Esophagus squamous epithelium (tissue), 5 donors: ENCODE measurements at places on chromosomes 13 and 19.

DNA sequence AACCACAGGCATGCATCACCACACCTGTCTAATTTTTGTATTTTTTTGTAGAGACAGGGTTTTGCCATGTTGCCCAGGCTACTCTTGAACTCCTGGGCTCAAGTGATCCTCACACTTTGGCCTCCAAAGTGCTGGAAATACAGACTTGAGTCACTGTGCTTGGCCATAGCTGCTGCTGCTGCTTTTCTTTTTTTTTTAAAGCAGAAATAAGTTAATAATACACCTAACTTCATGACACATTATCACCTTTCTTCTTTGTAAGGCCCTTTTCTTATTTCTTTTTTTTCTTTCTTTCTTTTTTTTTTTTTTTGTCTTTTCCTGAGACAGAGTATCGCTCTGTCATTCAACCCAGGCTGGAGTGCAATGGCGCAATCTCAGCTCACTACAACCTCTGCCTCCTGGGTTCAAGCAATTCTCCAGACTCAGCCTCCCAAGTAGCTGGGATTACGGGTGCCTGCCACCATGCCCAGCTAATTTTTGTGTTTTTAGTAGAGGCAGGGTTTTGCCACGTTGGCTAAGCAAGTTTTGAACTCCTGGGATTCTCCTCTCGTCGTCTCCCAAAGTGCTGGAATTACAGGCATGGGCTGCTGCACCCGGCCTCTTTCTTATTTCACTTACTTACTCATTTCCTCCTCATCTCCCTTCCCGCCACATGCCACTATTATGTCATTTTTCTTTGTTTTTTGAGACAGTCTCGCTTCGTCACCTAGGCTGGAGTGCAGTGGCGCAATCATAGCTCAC lies 8.7 kb downstream of the SHKBP1 start:
- DNase-seq, result no peak

- no peak for DNase-seq
Measured at GRCh38 chr13:92842145-92842544, 384.5 kb upstream of the GPC6 start.

- no peak for DNase-seq
Measured at GRCh38 chr13:46321494-46322225, 65.4 kb downstream of the RUBCNL start.

GRCh38 chr13:45325806-45326205 lies 15.2 kb downstream of the TPT1 start:
- no peak for DNase-seq

DNA sequence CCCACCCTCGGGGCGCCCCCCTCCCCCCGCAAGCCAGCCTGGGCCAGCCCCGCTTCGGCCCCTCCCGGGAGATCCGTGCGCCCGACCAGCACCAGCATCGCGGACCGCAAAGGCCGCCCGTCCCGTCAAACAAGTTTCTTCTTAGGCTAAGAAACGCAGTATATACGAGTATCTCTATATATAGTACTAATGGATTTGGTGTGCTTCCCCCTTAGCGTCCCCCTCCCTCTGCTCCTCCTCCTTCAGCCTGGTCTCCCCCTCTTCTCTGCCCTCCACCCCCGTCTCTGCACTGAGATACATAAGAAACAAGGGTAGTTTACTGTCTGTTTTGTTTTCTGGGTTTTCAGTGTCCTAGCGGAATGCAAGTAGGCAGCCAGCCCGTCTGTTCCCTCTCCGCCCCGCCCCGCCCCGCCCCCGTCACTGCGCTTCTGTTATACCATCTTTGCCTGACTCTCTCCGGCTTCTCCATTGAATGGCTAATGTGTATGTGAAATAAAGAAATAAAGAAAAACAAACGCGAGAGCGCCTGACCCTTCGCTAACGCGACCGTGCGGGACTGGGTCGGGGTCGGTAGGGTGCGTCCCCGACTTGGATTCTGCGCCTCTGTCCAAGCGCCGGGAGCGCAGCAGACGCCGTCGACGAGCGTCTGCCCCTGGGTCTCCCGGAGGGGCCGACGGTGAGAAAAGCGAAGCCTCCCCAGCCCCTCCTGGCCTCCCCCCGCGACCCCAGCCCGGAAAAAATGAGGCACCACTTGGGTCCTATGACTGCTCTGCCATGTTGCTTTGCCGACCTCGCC lies 4.2 kb downstream of the LYL1 start:
- no peak for DNase-seq

DNA sequence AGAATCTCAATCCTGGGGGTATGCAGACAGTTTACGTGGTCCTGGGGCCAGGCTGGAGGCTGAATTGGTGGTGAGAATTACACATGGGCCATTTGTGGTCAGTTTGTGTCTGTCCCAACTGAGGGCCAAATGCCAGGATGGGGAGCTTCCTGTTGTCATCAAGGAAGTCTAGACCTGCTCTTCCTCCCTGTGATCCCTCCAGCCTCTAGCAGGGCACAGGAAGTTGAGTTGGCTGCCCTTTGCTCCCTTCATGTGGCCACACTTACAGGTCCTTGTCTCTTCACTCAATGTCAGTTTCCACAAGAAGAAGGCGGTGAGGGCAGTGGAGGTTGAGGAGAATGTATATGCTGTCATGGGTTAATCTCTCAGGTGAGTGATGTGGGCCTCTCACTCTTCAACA lies 30.1 kb downstream of the SIGLEC7 start:
- DNase-seq, result no peak

- no peak for DNase-seq
Measured at GRCh38 chr19:30668521-30669155, 296.5 kb downstream of the ZNF536 start.

- DNase-seq, result no peak
Measured at GRCh38 chr19:11019824-11020223, 59.0 kb downstream of the SMARCA4 start.

- peak; percentile 82 for DNase-seq
Measured at GRCh38 chr19:8513687-8514504, at the start of gene ZNF414. Gene ZNF414 (minus strand): TSS chr19:8514167. CDS start chr19:8514046, 121 bp downstream.

DNA sequence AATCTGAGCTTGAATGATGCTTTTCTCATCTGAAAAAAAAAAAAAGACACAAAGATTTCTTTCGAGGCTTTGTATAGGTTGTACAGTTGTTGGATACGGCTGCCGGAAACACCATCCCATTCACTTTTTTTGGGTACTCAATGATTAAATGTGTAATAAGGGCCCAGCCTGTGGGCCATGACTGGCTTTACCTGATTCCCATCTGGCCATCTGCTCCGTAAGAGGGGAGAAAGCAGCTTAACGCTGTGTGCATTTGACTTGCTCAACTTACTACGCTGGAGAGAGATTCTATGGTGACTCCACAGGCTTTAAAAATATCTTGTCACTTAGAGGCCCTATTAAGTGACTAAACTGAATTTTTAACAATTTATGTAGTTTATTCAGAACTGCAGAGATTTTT lies 731 bp downstream of the ZNF558 start:
- DNase-seq, result no peak

- no peak for DNase-seq
Measured at GRCh38 chr13:36102721-36103120, 28.5 kb downstream of the DCLK1 start.

DNA sequence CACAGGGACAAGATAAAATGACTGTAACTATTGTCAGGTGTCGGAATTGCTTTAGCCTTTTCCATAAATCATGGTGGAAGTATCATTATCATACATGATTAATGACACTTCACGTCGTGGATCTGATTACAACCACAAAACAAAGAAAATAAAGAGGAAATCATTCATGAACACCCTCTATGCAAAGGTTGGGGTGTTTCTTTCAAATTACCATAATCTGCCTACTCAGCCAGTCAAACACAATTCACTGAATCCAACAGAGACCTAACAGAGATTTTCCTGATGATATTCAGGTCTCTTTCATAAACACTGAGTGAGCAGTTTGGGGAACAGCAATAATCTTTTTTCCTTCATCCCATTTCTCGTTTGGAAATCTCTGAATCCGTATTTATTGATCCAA lies 625.6 kb downstream of the DCT start:
- no peak for DNase-seq

GRCh38 chr19:3520166-3521103 lies 14.3 kb downstream of the FZR1 start:
- no peak for DNase-seq

- no peak for DNase-seq
Measured at GRCh38 chr13:33109271-33109697, 93.1 kb downstream of the KL start.

- DNase-seq, result no peak
Measured at GRCh38 chr13:48040896-48041295, 3.4 kb downstream of the NUDT15 start.

- no peak for DNase-seq
Measured at GRCh38 chr13:28564030-28564429, 69.1 kb upstream of the FLT1 start.

DNA sequence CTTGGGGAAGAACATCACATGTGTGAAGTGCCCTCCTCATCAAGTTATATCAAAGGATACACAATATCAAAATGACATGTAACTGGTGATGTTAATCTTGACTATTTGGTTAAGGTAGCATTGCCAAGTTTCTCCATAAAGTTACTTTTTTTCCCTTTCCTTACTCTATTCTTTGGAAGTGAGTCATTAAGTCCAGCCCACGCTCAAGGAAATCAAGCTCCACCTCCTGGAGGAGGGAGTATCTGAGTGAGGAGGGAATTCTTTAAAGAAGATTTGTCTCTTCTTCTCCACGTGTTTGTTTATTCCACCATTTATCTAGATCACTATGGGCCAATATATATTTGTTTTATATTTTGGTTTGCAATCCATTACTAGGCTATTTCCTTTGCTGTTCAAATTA lies 33.6 kb upstream of the FNDC3A start:
- DNase-seq, result no peak

GRCh38 chr13:22690756-22691155 lies 490.0 kb upstream of the SGCG start:
- no peak for DNase-seq

DNA sequence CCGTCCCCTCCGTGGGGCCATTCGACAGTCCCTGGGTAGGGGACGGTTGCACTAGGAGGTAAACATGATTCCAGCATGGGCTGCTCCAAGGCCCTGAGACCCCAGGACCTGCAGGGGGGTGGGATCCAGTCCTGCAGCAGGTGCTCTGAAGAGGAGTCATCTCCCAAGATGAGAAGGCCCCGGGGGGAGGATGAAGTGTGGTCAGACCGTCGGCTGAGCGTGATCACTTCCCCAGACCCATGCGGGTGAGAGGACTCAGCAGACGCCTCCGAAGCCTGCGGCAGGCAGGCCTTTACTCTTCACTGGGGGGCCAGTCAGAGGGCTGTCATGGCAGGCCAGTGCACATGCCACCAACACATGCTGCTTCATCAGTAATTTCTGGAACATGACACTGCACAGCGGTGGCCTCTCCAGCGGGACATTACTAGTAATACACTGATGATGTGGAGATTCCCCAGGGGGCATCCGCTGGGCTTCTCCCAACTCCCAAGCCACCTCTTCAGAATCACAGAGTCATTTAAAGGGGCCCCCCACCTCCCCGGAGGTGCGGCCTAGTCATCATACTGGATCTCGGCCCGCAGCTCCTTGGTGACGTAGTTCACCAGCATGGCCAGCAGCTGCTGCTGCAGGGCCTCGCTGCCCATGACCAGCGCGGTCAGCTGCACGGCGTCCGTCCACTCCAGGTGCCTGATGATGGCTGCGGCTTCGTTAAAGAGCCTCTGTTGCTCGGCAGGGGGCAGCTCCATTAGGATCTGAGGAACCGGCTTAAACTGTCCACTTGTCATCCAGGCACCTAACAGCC lies 12.7 kb downstream of the C19orf12 start:
- no peak for DNase-seq

DNA sequence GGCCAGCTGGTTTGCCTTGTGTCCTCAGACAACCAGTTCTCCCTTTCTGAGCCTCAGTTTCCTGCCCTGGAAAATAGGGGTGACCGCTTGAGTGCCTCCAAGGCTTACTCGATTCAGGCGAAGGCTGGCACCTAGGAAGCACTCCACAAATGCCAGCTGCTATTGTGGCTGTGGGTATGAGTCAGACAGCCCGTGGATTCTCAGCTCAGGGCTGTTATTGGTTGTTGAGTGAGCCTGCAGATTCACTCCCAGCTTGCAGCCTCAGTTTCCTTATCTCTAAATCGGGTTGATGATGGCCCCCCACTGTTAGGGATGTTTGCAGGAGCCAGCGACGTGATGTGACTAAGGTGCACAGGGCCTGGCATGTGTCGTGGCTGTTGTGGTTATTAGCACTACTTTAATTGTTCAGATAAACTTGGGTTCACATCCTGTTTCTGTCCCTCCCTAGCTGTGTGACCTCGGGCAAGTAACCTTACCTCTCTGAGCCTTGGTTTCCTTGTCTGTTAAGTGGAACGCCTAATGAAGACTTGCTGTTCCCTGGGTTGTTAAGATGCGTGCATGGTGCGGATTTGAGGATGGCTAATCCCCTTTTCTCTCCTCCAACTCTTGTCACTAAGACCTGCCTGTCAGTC lies 2.4 kb downstream of the MARK4 start:
- DNase-seq, result no peak

DNA sequence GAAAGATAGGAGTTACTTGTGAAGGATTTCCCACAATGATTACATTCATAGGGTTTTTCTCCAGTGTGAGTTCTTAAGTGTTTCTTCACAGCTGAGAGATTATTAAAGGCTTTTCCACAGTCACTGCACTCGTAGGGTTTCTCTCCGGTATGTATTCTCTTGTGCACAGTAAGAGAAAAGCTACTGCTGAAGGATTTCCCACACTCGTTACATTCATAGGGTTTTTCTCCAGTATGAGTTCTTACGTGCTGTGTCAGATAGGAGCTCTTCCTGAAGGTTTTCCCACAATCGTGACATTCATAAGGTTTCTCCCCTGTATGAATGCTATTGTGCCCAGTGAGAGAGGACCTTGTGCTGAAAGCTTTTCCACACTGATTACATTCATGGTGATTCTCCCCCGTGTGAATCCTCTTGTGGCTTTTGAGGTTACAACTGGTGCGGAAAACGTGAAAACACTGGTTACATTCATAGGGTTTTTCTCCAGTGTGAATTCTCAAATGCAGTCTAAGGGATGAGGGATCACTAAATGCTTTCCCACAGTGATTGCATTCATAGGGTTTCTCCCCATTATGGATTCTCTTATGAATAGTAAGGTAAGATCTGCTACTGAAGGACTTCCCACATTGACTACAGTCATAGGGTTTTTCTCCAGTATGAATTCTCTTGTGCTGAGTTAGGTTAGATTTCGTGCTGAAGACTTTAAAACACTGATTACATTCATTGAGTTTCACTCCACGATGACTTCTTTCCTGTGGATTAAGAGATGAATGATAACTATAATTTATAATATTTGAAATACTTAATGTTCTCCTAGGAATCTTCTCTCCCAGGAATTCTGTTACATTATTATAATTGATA lies 20.6 kb downstream of the ZNF558 start:
- no peak for DNase-seq

GRCh38 chr13:106449096-106449495 lies 86.4 kb downstream of the EFNB2 start:
- DNase-seq, result no peak

- no peak for DNase-seq
Measured at GRCh38 chr13:40109351-40109844, 453.9 kb downstream of the COG6 start.

- no peak for DNase-seq
Measured at GRCh38 chr13:38819053-38819452, 132.2 kb downstream of the FREM2 start.

DNA sequence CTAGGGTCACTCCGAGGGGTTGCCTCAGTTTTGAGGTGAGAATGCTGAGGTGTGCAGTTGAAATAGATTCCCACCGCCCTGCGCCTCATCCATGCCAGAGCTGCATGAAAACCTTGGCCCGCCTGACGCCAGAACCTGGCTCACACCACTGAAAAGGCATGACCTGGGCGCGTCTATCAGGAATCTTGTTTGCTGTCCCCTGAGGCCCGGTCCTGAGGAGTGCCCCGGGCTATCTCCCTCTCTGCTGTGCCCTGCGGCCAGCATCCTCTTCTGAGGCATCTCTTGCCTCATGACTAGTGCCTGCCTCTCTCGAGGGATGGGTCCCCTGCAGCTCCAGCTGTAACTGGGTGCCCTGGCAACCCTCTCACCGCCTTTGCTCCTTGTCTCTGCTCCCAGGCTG lies 28.1 kb downstream of the SMARCA4 start:
- DNase-seq, result no peak
